ENCODE measurements at places on chromosomes 3 and 15.

DNA sequence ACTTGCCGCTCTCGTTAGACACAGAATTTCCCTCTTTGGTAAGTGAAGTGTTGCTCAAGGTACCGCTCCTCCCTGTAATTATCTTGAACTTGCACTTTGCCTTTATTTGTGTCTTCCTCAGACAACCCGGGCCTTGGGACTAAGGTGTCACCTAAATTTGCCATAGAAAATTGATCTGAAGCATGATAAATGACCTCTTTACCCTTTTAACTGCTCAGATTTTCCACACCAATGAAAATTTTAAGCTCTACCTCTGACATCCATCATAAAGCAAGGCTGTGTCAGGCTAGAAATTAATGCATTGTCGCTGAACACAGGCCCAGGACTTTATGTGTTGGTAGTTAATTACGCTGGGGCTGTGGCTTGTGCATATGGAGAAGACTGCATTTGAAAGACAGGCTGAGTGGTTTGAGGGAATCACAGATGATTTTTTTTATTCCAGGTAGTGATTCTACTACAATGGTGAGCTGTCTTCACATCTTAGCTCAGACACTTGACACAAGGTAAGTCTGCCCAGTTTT is 199.6 kb upstream of the CHRM5 start:
- no peak for DNase-seq

- DNase-seq, result no peak
These were observed 9.1 kb downstream of the ADAM10 start for GRCh38 chr15:58740436-58740835.

DNA sequence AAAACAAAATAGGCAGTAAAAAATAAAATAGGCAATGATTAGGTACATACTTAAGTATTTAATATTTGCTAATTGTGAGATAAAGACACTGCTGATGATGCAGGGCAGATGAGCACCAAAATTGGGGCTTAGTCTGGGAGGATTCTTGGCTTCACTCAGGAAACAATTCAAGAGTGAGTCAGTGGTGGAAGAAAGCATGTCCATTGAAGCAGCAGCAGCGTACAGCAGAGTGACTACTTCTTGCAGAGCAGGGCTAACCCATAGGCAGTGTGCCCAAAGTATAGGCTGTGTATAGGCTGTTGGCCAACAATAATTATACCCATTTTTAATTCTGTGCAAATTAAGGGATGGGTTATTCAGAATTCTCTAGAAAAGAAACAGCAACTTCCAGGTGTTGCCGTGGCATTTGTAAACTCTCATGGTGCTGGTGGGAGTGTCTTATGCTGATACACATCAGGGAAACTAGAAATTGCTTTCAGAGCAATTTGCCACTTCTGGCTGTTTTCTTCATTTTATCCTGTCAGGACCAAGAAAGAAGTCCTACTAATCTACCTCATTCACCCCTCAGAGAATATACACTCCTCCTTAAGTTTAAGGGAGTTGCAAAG is 317.3 kb upstream of the NAALADL2 start:
- peak; percentile 49 for DNase-seq

- DNase-seq, result no peak
These were observed 62.9 kb downstream of the HMCES start for GRCh38 chr3:129341331-129342141.

DNA sequence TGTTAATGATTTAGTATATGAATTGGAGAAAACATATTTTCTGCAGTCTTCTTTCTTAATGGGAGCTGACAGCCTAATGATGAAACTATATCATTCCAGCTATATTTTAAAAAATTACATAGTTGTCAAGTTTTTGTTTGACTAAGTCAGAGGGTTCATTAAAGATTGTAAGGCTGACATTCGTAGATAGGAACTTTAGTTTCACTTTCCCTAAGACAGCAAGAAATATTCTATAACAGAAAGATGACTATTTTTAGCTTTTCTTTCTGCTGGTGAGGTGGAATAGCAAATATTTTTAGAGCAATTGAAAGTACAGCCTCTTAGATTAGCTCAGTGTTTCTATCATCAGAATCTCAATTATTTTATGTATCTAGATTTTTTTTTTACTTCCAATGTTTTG is 60.2 kb downstream of the PIAS1 start:
- DNase-seq, result peak; percentile 41

GRCh38 chr3:27976933-27977332 is 254.8 kb upstream of the EOMES start:
- peak; percentile 38 for DNase-seq

- DNase-seq, result no peak
These were observed 27.6 kb downstream of the CERS3 start for GRCh38 chr15:100501117-100501516.

DNA sequence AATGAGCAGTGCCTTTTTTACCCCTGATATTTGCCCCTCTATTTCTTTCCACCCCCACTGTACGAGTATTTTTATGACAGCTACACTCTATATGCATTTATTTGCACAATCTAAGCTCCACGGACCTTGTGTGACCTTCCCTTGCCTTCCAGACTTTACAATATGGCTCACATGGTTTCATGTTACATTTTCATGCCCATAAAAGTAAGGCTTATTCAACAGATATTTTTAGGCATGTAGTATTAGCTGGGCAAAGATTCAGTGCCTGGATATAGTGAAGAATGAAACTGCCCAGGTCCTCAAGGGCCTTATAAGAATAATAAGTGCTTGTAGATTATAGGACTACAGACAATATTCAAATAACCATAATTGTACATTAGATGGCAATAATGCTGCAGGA is 481.9 kb upstream of the CNTN4 start:
- no peak for DNase-seq

DNA sequence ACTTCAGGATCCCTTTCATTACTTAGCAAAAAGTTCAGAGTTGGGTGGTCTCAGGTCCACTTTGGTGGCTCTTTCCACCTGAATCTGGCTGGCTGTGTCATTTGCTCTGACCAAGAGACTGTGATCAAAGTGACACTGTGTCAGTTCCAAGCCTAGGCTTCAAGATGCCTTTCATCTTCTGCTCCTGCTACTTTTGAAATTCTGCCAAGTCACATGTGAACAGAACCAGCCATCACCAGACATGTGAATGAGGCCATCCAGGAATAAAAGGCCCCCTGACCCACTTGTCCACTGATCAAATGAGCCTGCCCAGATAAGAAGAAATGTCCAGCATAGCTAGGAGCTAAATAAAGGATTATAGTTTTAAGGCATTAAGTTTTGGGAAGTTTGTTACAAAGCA is 132.2 kb downstream of the OSBPL10 start:
- no peak for DNase-seq

- DNase-seq, result peak; percentile 99
These were observed 50.3 kb downstream of the CHSY1 start for GRCh38 chr15:101201411-101202174.

DNA sequence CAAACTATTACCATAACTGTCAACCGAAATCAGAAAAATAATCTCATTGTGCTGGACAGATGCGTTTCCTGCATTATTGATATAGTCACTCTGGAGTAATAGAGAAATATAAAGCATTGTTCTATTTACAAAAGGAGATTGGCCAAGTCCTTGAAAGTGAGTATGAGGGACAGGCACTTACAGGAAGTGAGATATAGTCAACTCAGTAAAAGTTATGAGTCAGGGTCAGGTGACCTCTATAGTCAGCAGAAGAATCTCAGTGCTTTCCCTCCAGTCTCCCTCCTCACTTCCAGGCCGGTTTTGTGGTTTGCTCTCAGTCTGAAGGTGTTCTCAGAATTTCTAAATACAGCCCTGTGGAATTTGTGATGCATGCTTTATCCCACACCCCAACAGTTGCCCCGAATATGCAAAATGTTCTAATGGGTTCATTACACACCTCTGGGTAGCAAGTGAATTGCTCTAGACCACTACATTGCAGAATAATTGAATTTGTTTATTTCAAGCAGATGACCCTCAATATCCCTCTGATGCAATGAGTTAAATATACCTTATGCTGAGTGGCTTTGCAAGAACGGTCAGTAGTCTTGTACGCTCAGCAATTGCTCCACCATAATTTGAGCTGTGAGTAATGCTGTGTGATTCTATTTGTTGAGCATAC is 787.7 kb downstream of the MCTP2 start:
- peak; percentile 76 for DNase-seq

DNA sequence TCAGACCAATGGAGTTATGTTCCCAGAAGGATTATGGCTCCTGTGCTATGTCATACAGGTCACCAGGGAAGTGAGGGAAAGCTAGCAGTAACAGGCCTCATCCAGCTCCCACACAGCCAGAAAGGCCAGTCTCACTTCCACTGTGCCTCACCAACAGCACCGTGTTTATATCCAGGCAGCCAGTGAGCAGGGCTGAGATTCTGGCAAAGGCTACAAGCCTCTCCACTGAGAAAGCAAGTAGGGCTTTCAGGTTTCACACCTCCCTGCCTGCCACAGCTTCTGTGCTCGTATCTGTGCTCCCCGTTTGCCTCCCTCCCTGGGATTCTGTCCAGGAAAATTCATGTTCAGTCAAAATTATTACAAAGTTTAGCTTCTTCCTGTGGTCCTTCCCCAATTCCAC is 14.9 kb upstream of the CFAP20DC start:
- DNase-seq, result no peak

GRCh38 chr3:61862614-61863289 is 301.4 kb downstream of the PTPRG start:
- DNase-seq, result no peak

DNA sequence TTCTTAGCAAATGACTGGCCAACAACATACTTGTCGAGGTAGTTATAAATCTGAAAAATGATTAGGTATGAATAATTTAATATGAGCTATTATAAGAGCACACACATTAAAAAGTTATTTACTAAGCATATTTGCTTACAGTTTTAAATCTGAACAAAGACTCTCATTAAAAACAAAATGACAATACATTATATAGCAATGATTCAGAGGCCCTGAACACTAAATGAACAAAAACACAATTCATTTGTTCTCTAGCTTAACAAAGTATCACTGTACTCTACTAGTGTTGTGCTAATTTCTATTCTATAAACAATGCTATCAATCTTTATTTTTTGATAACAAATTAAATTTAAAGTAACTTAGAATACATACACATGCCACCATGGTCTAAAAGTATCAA is 21.0 kb downstream of the CLPX start:
- DNase-seq, result no peak

GRCh38 chr3:190121383-190121782 is 686 bp upstream of the P3H2 start:
- no peak for DNase-seq

GRCh38 chr3:25592510-25592968 is 72.2 kb downstream of the TOP2B start:
- DNase-seq, result peak; percentile 86

DNA sequence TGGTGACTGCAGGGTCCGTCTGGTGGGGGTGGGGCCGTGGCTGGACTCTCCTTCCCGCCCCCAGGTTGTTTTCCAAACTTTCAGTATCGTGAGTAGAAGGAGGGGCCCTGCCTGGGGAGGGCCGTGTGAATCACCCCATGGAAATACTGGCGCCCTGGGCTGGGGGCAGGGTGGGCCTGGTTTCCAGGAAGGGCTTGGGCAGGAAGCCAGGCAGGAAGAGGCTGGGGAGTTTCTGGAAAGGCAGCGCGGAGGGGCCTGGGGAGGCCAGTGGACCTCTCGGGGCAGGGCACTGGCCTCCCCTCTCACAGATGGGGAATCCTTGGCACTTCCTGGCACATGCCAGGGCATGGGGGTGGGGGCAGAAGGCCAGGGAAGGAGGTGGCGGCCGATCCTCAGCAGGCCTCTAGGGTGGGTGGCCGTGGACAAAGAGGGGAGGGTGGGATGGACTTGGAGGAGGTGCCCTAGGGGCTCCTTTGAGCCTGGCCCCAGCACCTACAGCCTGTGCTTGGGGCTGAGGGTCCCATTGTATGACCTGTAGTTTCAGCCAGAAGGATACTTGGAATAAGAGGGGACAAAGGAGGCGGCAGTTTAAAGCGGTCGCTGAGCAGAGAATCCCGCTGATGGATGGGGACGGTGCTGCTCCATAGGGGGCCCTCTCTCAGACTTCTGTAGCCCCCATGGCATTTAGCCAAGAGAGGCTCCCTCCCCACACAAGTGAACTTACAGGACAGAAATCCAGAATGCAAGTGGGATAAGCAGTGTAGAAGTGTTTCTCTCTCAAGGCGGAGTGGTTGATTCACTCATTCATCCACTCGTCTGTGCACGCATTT is 56.5 kb upstream of the GATA2 start:
- peak; percentile 96 for DNase-seq

DNA sequence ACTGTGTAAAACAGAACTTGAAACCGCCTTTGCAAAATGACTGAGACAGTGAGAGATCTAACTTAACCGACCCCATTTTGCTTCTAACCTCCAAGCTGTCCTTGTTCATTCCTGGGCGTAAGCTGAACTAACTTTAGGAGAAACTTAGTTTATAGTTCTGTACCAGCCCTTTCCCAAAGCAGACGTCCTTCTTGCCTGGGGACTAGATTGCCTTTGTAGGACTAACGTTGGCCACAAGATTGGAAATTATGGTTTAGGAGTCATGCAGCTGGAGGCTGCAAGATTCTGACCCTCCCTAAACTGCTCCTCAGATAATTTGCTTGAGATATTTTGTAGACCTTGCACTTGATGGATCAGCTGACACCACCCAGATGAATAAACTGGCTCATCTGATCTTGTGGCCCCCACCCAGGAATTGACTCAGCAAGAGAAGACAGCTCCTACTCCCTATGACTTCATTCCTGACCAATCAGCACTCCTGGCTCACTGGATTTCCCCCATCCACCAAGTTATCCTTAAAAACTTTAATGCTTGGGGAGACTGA is 219.9 kb upstream of the PROK2 start:
- peak; percentile 84 for DNase-seq

DNA sequence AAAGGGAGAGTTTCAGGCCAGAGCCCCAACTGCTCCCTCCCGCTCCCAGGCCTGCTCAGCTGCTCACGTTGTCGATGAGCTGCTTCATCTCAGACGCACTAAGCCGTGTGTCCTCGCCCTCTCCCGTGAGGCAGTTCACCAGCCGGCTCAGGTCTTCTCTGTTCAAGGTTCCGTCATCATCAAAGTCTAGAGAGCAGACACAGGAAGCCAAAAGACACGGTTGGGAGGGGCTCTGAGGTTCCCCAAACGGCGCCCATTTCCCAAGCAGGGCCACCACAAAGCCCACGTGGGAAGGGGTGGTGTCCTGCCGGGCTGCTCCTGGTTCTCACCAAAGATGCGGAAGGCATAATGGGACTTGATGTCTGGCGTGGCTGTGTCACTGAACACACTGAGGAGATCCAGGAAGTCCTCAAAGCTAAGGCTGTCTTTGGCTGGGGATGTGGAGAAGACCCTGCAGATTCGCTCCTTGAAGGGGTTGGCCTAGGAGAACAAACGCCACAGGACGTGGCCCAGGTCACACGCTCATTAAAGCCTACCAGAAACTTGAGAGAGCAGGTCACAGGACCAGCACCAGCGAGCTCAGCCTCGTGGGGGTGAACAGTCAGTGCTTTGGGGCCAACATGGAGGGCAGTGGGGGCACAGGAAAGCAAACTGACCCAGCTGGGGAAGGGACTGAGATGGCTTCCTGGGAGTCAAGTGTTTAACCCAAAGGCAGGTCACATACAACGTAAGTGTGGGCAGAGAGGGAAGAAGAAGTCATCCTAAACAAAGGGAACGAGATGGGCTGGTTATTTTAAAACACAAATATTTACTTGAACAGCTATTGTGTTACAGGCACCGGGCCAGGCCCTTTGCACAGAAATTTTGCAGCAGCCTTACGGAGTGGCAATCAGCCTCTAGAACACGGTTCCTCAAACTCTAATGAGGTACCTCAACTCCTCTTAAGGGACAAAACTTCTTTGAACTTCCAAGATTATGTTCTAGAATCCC is 2.4 kb downstream of the CIB1 start:
- no peak for DNase-seq

GRCh38 chr15:82643992-82644391 is 3.2 kb downstream of the CPEB1 start:
- DNase-seq, result no peak

Measured in fibroblast of skin of right biceps (primary cell).